ENCODE measurements at places on chromosomes 2 and 18.

GRCh38 chr2:8298783-8299182, 383.1 kb upstream of the ID2 start:
- DNase-seq: no peak

DNA sequence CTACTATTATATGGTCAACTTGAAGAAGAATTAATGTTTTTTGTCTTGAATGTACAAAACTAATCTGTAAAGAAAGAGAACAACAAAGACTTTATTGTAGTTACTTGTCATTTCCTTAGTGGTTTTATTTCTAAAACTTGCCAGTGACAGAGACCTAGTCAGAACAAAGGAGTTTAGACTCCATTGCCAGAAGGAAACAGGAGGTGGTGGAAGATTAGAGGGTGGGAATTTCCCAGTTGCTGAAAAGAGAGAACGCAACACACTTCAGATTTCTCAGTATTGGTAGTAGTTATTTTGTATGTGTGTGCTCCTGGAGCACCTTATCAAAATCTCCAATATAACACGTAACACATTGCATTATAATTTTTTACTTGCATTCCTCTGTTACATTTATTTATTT, 81.4 kb downstream of the CDCA7 start:
- no peak for DNase-seq

GRCh38 chr2:235709124-235709813, 215.4 kb downstream of the AGAP1 start:
- DNase-seq: peak; percentile 29

- DNase-seq: no peak
Observed at GRCh38 chr2:62760026-62760425, 54.5 kb downstream of the EHBP1 start.

DNA sequence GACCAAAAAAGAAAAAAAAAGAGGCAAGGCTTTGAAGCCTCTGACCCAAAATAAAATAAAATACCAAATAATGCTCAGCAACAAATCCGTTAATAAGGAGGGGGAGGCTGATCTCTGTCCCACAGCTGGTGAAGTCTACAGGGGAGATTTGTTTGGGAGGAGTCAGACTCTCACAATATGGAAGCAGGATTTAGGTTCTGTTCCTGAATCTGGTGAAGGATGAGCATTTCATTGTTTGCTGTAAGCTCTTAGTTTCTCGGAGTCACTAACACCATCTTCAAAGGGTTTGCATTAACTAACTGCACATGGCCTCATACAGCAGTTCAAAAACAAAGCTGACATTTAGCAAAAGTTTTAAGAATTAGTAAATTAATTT, 339.4 kb upstream of the TNP1 start:
- no peak for DNase-seq

- DNase-seq: peak; percentile 36
Observed at GRCh38 chr2:53786352-53786704, 425 bp downstream of the ASB3 start.

GRCh38 chr18:22628795-22629510, 211.2 kb upstream of the CTAGE1 start:
- DNase-seq: no peak

GRCh38 chr2:129428086-129428660, 551.3 kb upstream of the RAB6C start:
- no peak for DNase-seq
